ENCODE measurements at places on chromosomes 6 and 20.
A peak's percentile ranks its signal among the peaks of the same experiment; 100 is the strongest.

GRCh38 chr6:18327626-18328025 lies 59.5 kb upstream of the RNF144B start:
- peak; percentile 17 for DNase-seq

GRCh38 chr6:108767418-108768165 lies 80.6 kb upstream of the ARMC2 start:
- DNase-seq = no peak

DNA sequence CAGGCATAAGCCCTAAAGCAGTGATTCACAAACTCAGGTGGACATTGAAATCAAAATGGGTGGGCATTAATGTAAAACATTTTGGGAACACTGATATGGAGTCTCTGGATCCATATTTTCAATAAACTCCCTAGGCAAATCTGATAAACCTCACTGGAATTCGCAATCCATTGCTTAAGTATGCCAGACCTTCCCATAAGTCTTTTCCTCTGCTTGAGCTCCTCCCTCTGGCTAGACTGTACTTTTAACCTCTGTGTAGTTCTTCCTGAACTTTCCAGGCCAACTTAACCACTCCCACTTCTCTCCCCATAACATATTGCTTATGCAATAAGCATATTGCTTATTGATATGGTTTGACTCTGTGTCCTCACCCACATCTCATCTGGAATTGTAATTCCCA lies 629.7 kb upstream of the IMPG1 start:
- no peak for DNase-seq

- DNase-seq = peak; percentile 54
These were observed 1.1 kb upstream of the LSM14B start for GRCh38 chr20:62120990-62121775.

DNA sequence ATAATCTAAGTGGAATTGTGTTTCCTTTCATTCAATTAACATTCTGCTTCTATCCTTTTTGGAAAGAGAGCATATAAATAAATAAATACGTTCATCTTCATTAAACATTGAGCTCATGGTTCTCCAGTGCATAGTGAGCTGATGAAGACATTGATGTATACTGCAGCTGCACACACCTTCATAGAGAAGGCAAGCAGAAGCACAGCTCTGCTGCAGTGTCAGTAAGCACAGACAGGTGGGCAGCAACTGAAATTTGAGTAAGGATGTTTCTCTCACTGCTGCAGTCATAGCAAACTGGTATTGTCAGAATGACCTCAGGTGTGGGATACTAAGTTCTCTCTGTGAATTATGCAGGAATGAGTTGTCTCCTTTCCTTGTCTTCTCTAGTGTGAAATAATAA lies 202.9 kb downstream of the DOK5 start:
- DNase-seq = no peak

DNA sequence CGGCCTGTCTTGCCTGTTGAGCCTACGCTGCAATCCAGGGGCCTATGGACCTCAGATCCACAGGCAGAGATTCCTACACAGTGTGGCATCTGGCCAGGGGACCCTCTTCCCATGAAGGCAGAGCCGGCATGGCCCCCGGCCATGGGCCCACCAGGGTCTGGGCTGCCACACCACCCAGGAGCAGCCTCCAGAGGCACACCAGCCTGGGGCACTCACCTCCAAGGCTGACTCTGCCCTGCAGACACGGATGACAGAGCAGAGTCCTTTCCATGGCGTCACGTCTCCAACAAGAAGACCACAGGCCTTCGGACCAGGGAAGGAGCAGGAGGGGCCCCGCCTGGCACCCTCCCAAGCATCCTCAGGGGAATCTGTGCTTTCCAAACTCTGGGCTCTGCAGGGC lies 3.5 kb upstream of the HRH3 start:
- DNase-seq = no peak

DNA sequence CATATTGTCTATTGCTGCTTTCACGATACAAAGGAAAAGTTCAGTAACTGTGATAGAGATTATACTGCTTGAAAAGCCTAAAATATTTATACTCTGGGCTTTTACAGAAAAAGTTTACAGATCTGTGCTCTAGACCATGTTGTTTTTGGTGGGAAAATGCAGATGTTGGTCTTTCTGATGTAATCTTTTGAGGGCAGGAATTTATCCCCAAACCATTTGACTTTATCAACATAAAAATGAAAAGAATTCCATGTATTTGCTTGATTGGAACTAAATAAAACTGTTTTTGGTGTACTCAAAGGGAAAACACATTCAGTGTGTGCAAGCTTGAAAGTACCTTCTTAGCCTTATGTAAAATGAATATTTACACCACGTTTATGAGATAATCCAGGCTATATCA lies 603.5 kb downstream of the KHDRBS2 start:
- DNase-seq = no peak

GRCh38 chr6:156963712-156964700 lies 186.8 kb downstream of the ARID1B start:
- DNase-seq = no peak

- DNase-seq = no peak
These were observed 81.2 kb upstream of the SASH1 start for GRCh38 chr6:148261470-148261869.

- DNase-seq = no peak
These were observed 203.4 kb downstream of the TTLL2 start for GRCh38 chr6:167528239-167528638.

DNA sequence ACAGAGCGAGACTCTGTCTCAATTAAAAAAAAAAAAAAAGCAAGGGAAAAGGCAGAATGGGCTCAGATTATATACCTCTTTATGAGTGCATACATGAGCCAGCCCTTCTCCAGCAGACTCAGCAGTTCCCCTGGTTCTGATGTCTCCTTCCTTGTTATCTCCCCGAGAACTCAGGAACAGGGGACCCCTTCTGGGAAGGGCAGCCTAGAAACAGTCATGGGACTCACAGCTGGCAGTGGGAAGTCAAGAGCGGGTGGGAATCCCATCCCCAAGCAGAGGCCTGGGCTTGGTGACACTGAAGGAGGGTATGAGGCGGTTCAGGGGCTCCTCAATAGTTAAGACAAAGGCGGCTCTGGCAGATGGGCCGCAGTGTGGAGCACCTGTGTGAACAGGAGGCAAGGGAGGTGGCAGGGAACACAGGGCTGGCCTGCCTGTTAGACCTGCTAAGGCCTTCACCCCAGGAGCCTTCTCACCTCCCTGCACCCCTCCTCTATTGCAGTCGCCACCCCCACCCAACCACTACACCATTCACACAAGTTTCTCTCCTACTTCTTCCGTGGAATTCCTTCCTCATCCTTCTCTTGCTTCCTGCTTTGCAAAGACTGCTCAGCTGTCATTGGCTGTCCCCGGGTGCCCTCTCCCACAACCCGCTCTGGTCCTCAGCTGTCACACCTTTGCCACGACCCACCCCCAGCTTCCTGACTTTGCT lies 29.7 kb upstream of the MDFI start:
- no peak for DNase-seq

GRCh38 chr6:32796848-32797776 lies 19.7 kb downstream of the HLA-DOB start:
- peak; percentile 85 for DNase-seq

DNA sequence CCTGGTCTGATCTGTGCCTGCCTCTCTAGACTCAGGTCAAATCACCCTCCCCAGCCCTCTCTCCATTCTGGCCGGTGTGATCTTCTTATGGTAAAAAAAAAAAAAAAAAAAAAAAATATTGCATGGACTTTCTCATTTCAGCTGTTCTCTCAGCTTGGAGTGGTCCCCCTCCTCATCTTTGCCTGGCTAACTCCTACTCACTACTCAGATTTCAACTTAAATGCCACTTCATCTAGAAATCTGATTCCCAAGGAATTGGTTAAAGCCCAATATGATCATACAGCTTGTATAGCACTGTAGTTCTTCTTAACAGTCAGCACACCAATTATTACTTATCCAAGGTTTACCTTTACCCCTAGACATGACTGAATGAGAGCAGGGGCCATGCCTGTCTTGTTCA lies 105.9 kb upstream of the CARMIL1 start:
- no peak for DNase-seq

- no peak for DNase-seq
These were observed 102.2 kb downstream of the DACT2 start for GRCh38 chr6:168217216-168217879.

- no peak for DNase-seq
These were observed 1323.0 kb upstream of the GJE1 start for GRCh38 chr6:140809694-140810101.

- DNase-seq = no peak
These were observed 534.3 kb downstream of the COL12A1 start for GRCh38 chr6:74671558-74672025.

DNA sequence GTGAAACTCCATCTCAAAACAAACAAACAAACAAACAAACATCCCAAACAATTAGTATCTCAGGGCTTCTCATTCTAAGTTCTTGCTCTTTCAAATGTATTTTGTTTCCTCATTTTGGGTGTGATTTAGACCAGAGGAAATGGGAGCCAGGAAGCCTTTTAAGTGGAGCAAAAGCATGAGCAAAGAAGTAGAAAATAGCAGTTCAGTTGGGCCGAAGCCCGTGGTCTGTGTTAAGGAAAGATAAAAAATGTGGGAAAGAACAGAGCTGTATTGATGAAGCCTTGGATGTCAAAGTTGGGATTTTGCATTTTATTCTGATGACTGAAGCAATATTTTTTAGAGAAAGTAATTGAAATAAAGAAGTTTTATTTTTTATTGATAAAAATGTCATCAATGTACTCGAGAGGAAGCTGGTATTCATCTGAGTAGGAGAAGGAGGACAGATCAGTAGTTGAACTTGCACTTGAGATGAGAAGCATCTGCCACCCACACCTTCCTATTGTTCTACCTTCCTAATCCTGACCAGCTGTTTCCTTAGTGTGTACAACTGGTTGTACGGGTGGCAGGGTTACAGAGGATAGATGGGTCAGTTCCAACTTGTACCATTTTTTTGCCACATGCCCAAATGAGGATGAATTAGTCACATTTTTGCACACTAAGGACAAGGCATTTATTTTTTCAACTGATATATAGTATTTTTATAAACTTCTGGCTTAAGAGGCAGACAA lies 56.1 kb downstream of the KIAA0408 start:
- no peak for DNase-seq

GRCh38 chr20:58568483-58569240 lies 53.5 kb upstream of the APCDD1L start:
- no peak for DNase-seq

DNA sequence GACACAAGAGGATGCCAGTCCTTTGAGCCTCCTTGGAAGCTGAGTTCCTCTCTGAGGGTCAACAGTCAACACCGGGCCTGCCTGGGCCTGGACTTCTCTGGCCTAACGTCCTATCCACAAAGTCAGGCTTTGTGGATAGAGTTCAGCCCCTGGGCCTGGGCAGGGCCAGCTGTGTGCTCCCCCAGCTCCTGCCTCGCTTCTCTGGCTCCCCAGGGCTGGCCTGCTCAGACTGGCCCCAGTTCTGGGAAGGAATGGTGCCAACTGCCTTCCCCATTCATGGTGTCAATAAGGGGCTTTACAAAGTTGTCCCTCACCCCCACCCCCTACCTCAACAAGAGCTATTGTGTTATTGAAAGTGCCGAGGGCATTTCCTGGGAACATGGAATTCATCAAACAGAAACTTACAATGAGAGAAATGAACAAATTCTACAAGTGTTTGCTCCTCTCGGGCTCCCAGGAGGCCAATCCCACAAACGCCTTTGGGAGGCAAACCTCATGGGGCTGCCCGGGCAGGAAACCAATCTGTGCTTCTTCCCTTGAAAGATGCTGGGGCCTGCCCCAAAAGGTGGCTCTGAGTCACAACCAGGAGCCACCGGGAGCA lies 26.5 kb upstream of the PPP1R14C start:
- DNase-seq = no peak

DNA sequence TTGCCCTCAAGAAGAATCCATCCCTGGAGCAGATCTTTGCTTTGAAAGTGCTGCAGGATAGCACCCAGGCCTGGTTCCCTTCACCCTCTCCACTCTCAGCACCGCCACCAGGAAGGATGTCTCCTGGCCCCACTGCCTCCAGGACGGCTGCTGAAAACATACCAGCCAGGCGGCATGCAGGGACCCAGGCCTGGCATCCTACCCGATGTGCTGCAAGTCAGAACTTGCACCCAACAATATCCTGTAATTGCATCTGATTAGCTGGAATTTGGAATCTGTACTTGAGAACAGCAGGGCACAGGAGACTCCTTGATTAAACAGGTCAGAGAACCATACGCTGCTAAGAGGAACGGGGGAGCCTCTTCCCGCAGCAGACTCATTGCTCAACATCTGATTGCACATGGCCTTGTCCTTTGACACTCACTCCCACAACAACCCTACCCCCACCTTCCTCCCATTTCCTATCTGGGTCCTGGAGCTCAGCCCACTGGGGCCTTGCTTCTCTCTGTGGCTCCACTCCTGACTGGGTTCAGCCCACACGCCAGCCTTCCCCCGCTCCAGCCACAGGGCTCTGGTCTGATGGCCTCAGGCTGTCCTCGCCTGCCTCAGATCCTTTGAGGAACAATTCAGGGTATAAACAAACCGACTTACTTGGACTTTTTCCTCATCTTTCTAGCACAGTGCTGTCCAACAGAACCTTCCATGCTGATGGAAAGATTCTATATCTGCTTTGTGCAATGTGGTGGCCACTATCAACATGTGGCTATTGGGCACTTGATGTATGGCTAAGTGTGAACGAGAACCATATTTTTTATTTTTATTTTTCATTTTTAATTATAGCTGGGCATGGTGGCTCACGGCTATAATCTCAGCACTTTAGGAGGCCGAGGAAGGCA lies 78.0 kb downstream of the FGD2 start:
- peak; percentile 92 for DNase-seq

DNA sequence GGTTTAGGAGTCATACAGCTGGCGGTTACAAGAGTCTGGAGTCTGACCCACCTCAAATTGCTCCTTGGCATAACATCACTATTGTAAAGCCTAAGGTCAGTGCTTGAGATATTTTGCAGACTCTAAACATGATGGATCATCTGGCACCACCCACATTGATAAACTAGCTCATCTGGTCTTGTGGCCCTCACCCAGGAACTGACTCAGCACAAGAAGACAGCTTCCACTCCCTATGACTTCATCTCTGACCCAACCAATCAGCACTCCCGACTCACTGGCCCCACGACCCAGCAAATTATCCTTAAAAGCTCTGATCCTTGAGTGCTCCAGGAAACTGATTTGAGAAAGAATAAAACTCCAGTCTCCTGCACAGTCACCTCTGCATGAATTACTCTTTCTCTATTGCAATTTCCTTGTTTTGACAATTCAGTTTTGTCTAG lies 115.9 kb downstream of the CD24 start:
- no peak for DNase-seq

- no peak for DNase-seq
These were observed 713.9 kb downstream of the COL12A1 start for GRCh38 chr6:74491844-74492374.

GRCh38 chr20:41453010-41453950 lies 86.7 kb upstream of the EMILIN3 start:
- DNase-seq = no peak

GRCh38 chr6:27293436-27294098 lies 18.5 kb downstream of the POM121L2 start:
- no peak for DNase-seq

Data from right cardiac atrium (tissue), 5 donors.